ENCODE measurements at places on chromosomes 2 and 18. TPM values are rescaled to one million over a fixed set of nuclear protein-coding genes. Genes with fewer than 3 reads are reported as not detected.

Gene FOXI3
- not detected for total RNA-seq

Gene POTEC
- total RNA-seq = not detected

Gene NYAP2
- total RNA-seq = 0.06 TPM

Gene APLF
- total RNA-seq = 3.5 TPM

Gene VAMP5
- total RNA-seq = 48.8 TPM

Gene WDR54
- 38.1 TPM for total RNA-seq

Gene AP1S3
- total RNA-seq = 43.3 TPM

Gene UGT1A8
- total RNA-seq = 26.4 TPM

Gene POMC
- 6.8 TPM for total RNA-seq

Gene ANKRD30B
- not detected for total RNA-seq

Gene SPDYA
- 0.89 TPM for total RNA-seq

Gene SFTPB
- 11.5 TPM for total RNA-seq

Gene GALNT5
- total RNA-seq = 11.7 TPM

Gene RPRM
- not detected for total RNA-seq

Gene DOK6
- total RNA-seq = 9.6 TPM

Gene GKN1
- not detected for total RNA-seq

Gene CFAP221
- total RNA-seq = 5.4 TPM

Gene TFPI
- 45.6 TPM for total RNA-seq

Gene CPS1
- total RNA-seq = 5.5 TPM

Gene RAX
- total RNA-seq = not detected

Gene WDR43
- total RNA-seq = 27.6 TPM

Gene GALNT3
- 96.6 TPM for total RNA-seq

Gene FAM161A
- 3.8 TPM for total RNA-seq

Gene CAPN14
- 0.14 TPM for total RNA-seq

Gene GCKR
- 7.6 TPM for total RNA-seq

Gene ARMC9
- 19.2 TPM for total RNA-seq

Gene LIPG
- total RNA-seq = 138 TPM

Gene ALPI
- 1.0 TPM for total RNA-seq

Gene ILKAP
- 40.5 TPM for total RNA-seq

Gene GAREM2
- total RNA-seq = 4.9 TPM

Gene CELF4
- total RNA-seq = 3.8 TPM

Gene MOGAT1
- 102 TPM for total RNA-seq

Gene CYP26B1
- 2.2 TPM for total RNA-seq

Gene KCNS3
- total RNA-seq = 6.5 TPM

All from mucosa of gallbladder (tissue), 1 donor.